Stimulated activated CD8-positive, alpha-beta memory T cell treated with anti-CD3 and anti-CD28 coated beads, Interleukin-7, amount 100 ng/mL, for 1 hour (primary cell): ENCODE measurements at places on chromosomes 16 and 17.

DNA sequence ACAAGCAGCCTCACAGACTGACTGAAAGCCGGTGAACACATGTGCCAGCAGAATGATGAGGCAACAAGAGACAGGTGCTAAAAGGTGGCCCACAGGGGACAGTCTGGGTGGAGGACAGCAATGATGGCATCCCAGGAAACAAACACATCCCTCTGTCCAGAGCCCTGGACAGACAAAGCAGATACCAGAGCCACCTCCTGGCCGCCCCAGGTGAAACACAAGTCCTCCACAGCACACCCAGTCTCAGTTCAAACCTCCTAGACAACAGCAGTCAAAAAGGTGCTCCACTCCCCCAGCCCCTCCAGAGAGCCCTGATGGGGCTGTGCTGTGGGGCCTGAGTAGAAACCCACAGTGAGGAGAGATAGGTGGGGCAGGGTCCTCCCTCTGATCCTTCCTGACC is 20.3 kb upstream of the CDH5 start:
- no peak for DNase-seq

DNA sequence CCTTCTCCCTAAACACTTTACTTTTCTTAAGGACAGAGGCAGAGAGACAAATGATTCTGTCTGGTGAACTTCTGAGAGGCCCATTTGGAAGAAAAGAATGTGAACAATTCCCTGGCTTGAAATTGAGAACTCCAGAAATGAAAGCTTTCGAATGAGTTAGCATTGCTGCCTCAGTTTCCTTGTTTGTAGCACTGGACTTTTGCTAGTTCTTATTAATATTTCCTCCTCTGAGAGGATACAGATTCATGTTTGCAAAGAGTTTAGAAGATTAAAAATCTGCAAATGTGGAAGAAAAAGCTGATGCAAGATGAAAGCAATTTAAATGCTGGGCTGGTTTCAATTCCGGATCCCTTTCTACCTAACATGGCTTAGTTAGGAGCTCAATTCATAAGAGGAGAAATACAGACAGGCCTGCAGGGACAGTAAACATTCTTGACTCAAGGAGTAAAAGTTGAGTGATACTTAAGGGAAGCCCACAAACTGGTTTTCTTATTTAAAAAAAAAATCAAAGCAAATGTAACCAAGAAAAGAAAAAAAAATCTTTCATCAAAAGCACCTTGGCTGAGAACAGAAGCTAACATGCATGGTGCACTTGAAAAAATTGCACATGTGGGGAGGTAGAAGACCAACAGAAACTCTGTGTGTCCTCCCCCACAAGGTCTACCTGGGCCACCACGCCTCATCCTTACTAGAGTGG is 27.1 kb downstream of the HNF1B start:
- no peak for DNase-seq

GRCh38 chr17:82960419-82961271 is 118.8 kb upstream of the METRNL start:
- DNase-seq: no peak

DNA sequence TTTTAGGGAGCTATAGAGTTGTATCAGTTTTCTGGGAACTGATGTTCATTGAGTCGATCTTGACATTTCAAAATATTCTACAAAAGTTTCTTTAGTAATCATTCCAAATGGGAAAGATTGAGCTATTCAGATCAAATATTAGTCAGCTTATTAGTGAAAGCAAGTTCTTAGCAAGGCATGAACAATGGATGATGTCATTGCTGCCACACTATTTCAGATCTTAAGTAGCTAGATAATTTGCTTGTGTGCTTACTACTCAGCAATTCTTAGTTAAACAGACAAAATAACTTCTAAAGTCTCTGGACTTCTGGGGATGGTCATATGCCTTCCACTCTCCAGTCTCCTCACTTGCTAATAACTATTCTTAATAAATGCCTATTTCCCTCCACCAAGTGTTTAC is 69.0 kb upstream of the CDH8 start:
- DNase-seq: no peak
